ENCODE measurements at places on chromosomes 1 and 21.

GRCh38 chr1:201312298-201312697 lies 29.0 kb downstream of the PKP1 start:
- DNase-seq, result no peak

- DNase-seq, result no peak
These were observed 21.1 kb downstream of the SLC25A24 start for GRCh38 chr1:108179018-108179417.

- DNase-seq, result no peak
These were observed 10.3 kb upstream of the C21orf91 start for GRCh38 chr21:17829472-17829871.

- DNase-seq, result no peak
These were observed 11.4 kb downstream of the KCNJ15 start for GRCh38 chr21:38267991-38268863.

GRCh38 chr1:206892351-206892984 lies 4.8 kb upstream of the IL24 start:
- no peak for DNase-seq

DNA sequence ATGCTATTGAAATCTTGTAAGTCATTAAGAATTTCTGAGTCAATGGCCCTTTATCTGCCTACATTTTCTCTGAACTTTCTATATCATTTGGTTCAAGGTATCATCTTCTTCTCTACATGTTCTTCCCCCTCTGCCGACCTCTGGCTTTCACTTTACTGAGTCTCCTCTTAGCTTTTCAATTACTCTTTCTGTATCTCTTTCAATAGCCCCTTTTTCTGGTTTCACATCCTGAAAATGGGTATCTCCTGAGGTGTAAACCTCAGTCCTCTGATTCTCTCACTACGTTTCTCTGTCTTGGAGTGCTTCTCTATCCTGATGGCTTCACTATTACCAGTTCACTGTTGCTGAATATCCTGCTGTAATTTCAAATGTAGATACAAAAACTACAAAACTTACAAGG lies 98.9 kb downstream of the LYST start:
- no peak for DNase-seq

Data from pulmonary artery endothelial cell (primary cell).